ENCODE measurements at places on chromosomes 11 and 22. TPM values are rescaled to one million over a fixed set of nuclear protein-coding genes. Genes with fewer than 3 reads are reported as not detected.

DNA sequence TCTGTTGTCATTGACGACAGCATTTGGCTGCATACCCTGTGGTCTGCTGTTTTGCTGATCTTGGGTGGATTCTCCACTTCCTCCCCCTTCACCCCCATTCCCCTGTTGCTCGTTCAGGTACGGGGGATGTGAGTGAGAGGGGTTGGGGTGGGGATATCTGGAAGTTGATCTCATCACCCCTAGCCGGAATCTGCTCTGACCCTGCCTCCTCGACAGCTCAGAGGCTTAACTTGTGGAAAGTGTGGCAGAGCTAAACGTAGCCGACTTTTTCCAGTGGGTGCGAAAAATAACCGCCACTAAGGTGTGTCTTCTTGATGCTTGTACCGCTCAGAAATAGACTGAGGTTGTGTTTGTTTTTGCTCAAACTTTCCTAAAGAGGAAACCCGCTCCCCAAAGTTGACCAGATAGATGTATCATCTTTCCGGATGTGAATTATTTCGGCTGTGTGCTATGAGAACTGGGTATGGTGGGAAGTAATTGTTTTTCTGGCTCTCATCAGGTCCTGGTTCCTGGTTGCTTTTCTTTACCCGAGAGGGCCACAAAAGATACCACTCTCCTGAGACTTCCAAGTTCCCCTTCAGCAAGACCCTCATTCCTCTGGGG is 6.6 kb downstream of the ZBTB16 start:
- peaks cover 1% of the 10 kb centered on the region for H3K4me1 ChIP-seq
- peaks cover 35% of the 10 kb centered on the region for H3K27me3 ChIP-seq
- H3K4me3 ChIP-seq = no peak overlapping the region
- no peaks in the 10 kb centered on the region for H3K36me3 ChIP-seq
- no peak for DNase-seq

MYBPC3 gene
- total RNA-seq = not detected

GRCh38 chr11:68146704-68147474 is 25.7 kb upstream of the CHKA start:
- H3K4me1 ChIP-seq = peaks cover 4% of the 10 kb centered on the region
- peak; percentile 50 for DNase-seq
- H3K4me3 ChIP-seq = no peak overlapping the region
- no peaks in the 10 kb centered on the region for H3K27me3 ChIP-seq
- H3K36me3 ChIP-seq = no peaks in the 10 kb centered on the region
- H3K27ac ChIP-seq = no peak overlapping the region

DNA sequence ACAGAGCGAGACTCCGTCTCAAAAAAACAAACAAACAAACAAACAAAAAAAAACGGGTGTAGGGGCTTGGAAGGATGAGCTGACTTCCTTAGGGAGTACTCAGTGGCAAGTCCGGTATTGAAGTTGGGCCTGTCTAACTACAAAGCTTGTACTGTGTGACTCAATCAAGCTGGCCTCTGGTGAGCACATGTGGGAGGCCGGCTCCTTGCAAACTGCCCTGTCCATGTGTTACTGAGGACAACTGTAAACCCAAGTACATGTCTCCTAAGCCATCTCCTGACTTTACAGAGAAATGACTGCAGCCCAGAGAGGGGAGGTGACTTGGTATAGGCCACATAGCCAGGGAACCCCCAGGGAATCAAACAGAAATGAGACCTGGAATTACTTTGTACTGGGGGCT is 11.6 kb downstream of the RIBC2 start:
- H3K27me3 ChIP-seq = peaks cover 19% of the 10 kb centered on the region
- no peaks in the 10 kb centered on the region for H3K4me1 ChIP-seq
- H3K36me3 ChIP-seq = no peaks in the 10 kb centered on the region
- DNase-seq = peak; percentile 36

DNA sequence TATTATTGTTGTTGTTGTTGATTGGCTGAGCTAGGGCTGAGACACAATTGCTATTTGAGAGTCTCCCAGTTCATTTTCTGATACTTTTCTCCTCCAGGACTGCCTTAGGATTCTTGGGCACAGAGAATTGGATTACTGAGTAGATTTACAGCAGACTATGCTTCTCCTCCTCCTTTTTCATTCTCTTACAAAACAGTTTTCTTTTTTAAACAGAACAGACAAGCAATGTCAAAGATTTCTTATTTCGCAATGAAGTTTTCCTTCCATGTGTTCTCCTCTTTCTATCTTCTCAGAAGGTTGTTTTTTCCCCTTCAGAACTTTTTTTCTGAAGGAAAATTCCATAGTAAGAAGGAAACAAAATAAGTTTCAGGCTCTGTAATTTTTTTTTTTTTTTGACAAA is 19.8 kb upstream of the TIMP3 start:
- peaks cover 9% of the 10 kb centered on the region for H3K4me1 ChIP-seq
- H3K36me3 ChIP-seq = no peaks in the 10 kb centered on the region
- peak; percentile 57 for DNase-seq
- H3K4me3 ChIP-seq = no peak overlapping the region
- peak overlapping the region; percentile 78 for H3K27ac ChIP-seq
- H3K27me3 ChIP-seq = no peaks in the 10 kb centered on the region

- no peaks in the 10 kb centered on the region for H3K4me1 ChIP-seq
- no peak for DNase-seq
- H3K4me3 ChIP-seq = no peak overlapping the region
Measured at GRCh38 chr11:123381149-123381548, 48.9 kb upstream of the GRAMD1B start.

DNA sequence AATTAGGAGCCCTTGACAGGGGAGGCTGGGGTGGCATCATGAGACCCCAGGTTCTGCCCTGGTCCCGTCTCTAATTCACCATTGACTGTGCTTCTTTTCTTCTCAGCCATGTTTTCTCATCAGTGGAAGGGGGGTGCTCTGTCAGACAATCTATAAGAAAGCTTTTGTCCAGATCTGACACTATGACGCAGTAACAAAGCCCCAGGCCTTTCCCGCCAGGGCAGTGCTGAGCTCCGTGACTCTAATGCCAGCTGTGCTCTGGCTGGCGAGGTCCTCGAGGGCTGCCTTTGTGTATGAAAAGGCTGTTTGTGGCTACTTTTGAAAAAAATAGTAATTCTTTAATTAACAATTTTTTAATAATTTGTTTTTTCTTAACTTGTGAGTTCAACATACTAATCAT is 3.2 kb downstream of the CD6 start:
- H3K4me3 ChIP-seq = no peak overlapping the region
- H3K4me1 ChIP-seq = no peaks in the 10 kb centered on the region
- H3K36me3 ChIP-seq = no peaks in the 10 kb centered on the region

DNA sequence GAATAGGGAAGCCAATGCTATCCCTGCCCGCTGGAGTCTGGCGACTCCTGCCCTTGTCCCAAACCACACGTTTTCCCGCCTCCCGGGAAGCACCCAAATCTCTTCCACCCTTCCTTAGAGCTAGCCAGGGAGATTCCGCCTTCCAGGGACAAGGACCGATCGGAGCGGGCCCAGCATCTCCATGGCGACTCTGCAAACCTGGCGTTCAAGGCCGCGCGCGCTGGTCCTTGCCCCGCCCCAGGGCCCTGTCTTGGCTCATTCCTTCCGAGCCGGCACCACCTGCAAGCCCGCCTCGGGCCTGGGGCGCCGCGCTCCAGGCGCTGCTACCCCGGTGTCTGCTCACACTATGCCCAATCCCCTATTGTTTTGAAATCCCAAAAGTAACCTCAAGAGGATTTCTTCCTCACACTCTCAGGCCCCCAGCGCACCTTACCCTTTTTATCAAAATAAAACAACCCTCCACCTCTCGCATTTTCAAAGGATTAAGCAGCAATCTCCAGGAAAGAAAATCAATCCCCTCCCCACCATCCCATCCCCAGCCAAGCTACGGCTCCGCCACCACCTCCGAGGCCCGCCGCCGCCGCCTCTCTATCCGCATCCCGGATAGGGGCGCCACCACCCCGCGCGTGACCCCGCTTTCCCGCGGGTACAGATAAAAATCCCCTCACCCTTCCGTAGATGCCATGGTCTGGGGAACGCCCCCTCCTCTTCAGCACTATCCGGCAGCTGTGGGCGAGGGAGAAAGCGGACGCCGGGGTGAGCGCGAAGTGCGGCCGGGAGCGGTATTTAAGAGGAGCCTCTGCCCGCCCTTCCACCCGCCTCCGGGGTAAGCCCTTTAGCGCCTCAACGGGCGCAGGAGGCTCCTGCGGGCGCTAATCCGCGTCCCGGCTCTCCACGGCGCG is 825 bp downstream of the SLC1A2 start:
- peaks cover 4% of the 10 kb centered on the region for H3K36me3 ChIP-seq
- H3K4me3 ChIP-seq = peak overlapping the region; percentile 48
- peaks cover 2% of the 10 kb centered on the region for H3K4me1 ChIP-seq
- DNase-seq = peak; percentile 12
- no peak overlapping the region for H3K27ac ChIP-seq

- peak; percentile 38 for DNase-seq
- H3K4me3 ChIP-seq = no peak overlapping the region
Measured at GRCh38 chr11:18731949-18732821, 6.2 kb upstream of the IGSF22 start.

- no peaks in the 10 kb centered on the region for H3K36me3 ChIP-seq
- H3K4me1 ChIP-seq = no peaks in the 10 kb centered on the region
- no peak overlapping the region for H3K4me3 ChIP-seq
Measured at GRCh38 chr11:11758603-11759196, 83.1 kb upstream of the USP47 start.

GRCh38 chr11:70324376-70325115 is 54.1 kb downstream of the PPFIA1 start:
- peak overlapping the region; percentile 25 for H3K27ac ChIP-seq
- H3K27me3 ChIP-seq = no peaks in the 10 kb centered on the region
- peaks cover 19% of the 10 kb centered on the region for H3K36me3 ChIP-seq
- peaks cover 14% of the 10 kb centered on the region for H3K4me1 ChIP-seq
- H3K4me3 ChIP-seq = no peak overlapping the region

DNA sequence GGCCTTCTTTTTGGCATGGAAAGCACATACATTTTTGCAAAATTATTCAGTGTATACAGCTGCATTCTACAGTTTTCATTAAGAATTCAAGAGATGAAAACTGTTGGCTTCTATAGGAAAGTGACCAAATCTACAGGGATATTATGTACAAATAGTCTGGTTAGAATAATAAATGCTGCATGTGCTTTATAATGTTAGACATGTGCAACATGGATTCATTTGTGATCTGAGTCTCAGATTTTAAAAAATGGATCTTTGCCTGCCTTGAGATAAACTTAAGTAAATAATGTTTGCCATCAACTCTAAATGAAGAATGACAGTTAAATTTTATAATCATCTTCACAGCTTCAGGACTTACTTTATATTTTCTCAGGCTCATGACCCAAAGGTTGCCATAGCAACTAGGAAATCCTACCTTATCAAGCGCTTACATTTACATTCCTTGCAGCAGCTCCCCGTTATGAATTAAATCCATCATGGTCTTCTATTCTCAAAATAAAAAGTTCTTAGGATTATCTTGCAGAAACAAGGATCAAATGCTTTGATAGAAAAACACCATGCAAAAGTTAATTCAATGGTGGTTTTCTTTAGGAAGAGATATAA is 200.2 kb downstream of the CADM1 start:
- H3K27me3 ChIP-seq = no peaks in the 10 kb centered on the region
- no peak overlapping the region for H3K4me3 ChIP-seq

- H3K27me3 ChIP-seq = no peaks in the 10 kb centered on the region
- H3K27ac ChIP-seq = no peak overlapping the region
- H3K4me1 ChIP-seq = peaks cover 9% of the 10 kb centered on the region
- H3K36me3 ChIP-seq = peaks cover 6% of the 10 kb centered on the region
Measured at GRCh38 chr22:20025401-20026203, 4.7 kb downstream of the TANGO2 start.

GRCh38 chr11:70539360-70540095 is 141.2 kb downstream of the CTTN start:
- H3K4me3 ChIP-seq = no peak overlapping the region
- no peaks in the 10 kb centered on the region for H3K4me1 ChIP-seq
- no peak for DNase-seq
- H3K27ac ChIP-seq = no peak overlapping the region

SCGB1A1 gene
- total RNA-seq = not detected

GRIA4 gene
- total RNA-seq = 0.36 TPM

GRCh38 chr11:57302489-57302888 is 22.3 kb downstream of the TNKS1BP1 start:
- H3K4me1 ChIP-seq = peaks cover 13% of the 10 kb centered on the region
- no peak for DNase-seq
- H3K4me3 ChIP-seq = no peak overlapping the region
- H3K36me3 ChIP-seq = peaks cover 72% of the 10 kb centered on the region
- H3K27me3 ChIP-seq = no peaks in the 10 kb centered on the region
- no peak overlapping the region for H3K27ac ChIP-seq

NEFH gene
- total RNA-seq = 1.7 TPM

SLC22A8 gene
- total RNA-seq = not detected

TMEM45B gene
- not detected for total RNA-seq

DNA sequence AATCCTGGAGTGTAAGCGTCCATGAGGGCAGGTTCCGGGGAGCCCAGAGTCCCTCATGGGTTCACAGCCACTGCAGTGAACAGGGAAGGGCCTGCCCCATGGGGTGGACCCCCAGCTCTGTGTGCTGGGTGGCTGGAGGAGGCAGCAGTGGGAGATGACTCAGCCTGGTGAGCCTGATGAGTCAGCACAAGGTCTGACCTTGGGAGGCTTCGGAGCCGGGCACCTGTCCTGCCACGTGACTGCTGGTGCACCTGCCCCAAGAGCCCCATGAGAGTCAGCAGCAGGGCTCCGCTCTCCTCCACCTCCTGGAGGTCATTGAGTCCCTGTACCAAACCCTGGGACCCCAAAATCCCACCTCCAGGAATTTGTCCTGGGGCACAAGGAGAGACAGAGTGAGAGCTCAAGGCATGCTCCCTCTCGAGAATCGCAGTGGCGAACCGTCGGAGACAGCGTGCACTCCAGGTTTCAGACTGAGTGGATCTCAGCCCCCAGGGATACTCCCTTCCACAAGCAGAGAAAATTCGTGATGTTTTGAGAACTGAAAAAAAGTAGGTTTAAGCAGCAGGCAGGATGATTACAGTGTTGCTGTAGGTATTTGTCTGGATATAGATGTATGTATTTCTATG is 1221.7 kb downstream of the BRD1 start:
- DNase-seq = no peak
- H3K4me3 ChIP-seq = no peak overlapping the region
- H3K27me3 ChIP-seq = no peaks in the 10 kb centered on the region
- H3K27ac ChIP-seq = no peak overlapping the region

APOA4 gene
- total RNA-seq = not detected

GRCh38 chr11:64581057-64581523 is 9.9 kb upstream of the SLC22A12 start:
- DNase-seq = no peak
- no peaks in the 10 kb centered on the region for H3K36me3 ChIP-seq
- H3K4me3 ChIP-seq = no peak overlapping the region
- H3K27ac ChIP-seq = no peak overlapping the region
- H3K4me1 ChIP-seq = no peaks in the 10 kb centered on the region
- H3K27me3 ChIP-seq = peaks cover 36% of the 10 kb centered on the region

GRCh38 chr22:30159561-30160353 is 79.5 kb downstream of the HORMAD2 start:
- H3K4me1 ChIP-seq = peaks cover 9% of the 10 kb centered on the region
- no peaks in the 10 kb centered on the region for H3K27me3 ChIP-seq
- H3K27ac ChIP-seq = peak overlapping the region; percentile 84
- H3K4me3 ChIP-seq = no peak overlapping the region

RFPL1 gene
- not detected for total RNA-seq

SRSF8 gene
- total RNA-seq = 3.4 TPM

OR9I1 gene
- total RNA-seq = not detected

Measured in IMR-90 (cell line).